CD4-positive, alpha-beta memory T cell (primary cell): ENCODE measurements at places on chromosomes 3 and 15.

GRCh38 chr3:161423911-161424522 is 52.7 kb upstream of the SPTSSB start:
- DNase-seq = peak; percentile 50

DNA sequence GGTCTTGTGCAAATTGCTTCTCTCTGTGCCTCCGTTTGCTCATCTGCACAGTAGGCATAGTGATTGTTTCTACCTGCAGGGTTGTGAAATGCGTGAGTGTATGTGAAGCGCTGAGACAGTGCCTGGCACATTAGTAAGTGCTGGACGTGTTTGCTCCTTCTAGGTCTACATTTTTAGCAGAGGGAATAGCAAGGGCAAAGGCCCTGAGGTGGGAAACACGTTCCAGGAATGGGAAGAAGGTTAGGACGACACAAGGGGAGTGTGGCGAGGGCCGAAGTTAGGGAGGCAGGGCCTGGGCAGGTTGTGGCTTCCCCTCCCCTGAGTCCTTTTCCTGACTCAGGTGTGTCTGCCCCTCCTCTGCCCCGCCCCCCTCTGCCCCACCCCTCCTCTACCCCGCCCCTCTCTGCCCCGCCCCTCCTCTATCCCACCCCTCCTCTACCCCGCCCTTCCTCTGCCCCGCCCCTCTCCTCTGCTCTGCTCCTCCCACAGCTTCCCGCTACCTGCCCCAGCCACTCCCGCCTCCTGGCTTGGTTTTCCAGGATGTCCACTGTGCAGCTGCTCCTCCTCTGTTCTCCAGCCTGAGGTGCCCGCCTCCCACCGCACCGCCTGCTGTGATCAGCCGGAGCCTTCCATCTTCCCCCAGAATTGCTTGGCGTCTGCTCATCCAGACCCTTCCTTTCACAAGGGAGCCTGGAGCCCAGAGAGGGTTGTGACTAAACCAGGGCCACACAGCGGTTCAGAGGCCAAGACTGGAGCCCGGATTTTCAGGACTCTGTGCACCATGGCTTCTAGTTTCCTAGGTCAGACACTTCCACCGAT is 31.1 kb upstream of the SMAD6 start:
- DNase-seq = no peak

- DNase-seq = no peak
Measured at GRCh38 chr3:60294181-60294580, 957.1 kb downstream of the FHIT start.

GRCh38 chr3:16515885-16516420 is 2.5 kb upstream of the RFTN1 start:
- DNase-seq = no peak

DNA sequence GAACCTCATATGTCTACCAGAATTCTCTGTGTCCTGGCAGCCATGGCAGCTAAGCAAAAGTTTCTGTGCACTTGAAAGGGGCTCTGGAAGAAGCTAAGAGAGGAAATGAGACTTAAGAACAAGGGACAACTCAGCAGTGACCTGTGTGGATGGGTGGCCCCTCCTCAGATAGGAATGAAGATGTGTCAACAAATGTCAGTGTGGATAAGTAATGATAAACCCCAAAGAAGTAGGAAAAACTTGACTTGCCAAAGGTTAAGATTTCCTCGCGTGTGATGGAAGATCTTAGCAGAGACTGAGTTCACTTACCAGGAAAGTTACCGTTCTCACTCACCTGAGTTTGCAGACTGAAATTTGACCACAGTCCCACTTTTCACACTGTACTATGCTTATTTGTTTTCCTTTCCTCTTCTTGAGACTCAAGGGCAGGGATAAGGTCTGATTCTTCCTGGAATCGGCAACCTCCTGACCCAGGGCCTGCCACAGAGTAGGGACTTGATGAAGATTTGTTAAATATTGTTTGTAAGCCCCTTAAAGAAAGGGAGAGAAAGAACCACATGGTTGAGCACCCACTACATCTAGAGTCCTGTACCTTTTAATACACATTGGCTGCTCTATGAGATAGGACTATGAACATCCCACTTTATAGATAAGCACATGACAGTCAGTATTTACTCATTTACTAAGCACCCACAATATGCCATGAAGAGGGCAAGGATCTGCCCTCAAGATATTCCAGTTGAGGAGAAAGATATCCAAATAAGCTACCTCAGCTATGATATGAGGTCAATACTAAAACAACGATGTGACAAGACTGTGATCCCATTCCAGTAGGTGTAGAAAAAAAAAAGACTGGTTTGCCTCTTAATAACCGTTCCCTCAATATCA is 7.3 kb upstream of the HRH1 start:
- no peak for DNase-seq

GRCh38 chr3:35408882-35409281 is 230.4 kb upstream of the ARPP21 start:
- DNase-seq = no peak

DNA sequence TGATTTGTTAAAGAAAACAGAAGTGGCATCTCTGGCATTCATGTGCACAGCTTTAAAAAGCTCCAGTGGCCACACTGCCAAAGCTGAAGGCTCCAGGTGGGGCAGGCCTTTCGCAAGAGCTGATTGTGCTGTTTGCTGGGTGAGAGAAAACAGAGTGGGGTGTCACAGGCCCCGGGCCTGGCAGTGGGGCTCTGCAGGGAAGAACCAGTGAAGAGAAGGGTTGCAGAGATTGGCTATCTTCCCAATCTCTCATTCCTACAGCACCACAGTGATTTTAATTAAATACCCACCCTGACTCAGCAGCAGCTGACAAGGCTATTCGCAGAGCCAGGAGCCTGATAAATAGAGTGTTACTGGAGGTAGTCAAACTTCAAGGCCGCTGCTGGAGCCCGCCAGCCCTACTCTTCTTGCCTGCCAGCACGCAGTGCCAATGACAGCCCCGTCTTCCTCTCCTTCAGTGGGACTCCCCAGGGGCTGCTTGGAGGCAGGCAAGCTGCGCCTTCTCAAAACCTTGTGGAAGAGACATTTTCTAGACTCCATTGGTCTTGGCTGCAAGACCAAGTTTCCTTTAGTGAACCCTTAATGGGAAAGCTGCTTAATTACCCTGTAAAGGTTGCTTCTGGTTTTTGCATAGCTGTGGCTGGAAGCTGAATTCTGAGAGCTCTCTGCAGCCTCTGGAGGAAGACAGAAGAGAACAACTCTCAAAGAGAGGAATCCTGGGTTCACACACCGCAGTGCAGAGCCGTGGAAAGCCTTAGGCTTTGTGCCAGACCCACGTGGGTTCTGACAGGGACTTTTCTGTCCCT is 225.8 kb upstream of the SLCO3A1 start:
- DNase-seq = no peak

DNA sequence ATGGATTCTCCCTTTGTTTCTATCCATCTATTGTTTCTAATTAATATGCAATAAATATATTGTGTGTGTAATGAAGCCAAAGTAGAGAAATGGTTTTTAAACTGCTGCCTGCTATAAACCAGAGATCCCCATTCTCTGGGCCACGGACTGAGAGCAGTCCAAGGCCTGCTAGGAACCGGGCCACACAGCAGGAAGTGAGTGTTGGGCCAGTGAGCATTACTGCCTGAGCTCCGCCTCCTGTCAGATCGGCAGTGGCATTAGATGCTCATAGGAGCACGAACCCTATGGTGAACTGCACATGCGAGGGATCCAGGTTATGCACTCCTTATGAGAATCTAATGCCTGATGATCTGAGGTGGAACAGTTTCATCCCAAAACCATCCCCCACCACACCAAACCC is 85.2 kb upstream of the POMGNT2 start:
- no peak for DNase-seq

DNA sequence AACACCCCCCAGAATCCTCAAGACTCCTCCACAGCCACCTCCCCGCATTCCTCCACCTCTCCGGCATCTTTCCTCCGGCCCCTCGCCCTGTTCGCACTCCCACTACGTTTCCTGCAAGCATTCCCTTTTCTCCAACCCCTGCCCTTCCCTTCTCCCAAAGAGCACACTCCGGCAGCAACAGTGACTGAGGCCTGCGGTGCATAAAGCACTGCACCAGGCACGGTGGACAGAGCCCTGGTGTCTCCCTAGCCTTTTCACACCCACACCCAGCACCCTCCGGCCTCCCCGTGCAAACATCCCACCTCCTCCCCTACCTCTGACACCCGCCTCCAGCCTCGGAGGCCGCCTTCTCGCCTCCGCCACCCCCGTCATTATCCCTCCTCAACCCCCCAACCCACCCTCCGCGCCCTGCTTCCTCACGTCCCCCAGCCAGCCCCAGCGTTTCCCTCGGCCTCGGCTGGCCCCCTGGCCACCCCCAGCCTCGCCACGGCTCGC is 577 bp downstream of the ZNF148 start:
- DNase-seq = no peak

GRCh38 chr3:73056014-73056844 is 5.2 kb upstream of the EBLN2 start:
- DNase-seq = peak; percentile 47

- DNase-seq = no peak
Measured at GRCh38 chr15:75030023-75030413, 6.6 kb downstream of the PPCDC start.

GRCh38 chr15:69565066-69565655 is 112.5 kb downstream of the RPLP1 start:
- no peak for DNase-seq

DNA sequence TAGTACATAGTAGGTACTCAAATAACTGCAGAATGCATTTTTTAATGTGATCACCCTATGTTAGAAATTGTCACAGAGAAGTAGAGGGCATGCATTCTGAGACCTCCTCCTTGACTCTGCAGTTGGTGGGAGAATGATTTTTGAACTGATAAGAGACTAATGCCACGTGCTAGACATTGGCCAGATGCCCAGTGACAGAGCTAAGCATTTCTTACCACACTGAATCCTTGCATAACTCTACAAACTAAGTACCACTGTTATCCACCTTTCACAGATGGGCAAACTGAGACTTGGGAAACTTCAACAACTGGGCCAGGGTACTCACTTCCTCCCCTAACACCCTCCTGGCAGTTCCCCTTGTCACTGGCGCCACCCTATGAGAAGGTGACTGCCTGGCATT is 33.5 kb upstream of the SPATA12 start:
- DNase-seq = no peak

DNA sequence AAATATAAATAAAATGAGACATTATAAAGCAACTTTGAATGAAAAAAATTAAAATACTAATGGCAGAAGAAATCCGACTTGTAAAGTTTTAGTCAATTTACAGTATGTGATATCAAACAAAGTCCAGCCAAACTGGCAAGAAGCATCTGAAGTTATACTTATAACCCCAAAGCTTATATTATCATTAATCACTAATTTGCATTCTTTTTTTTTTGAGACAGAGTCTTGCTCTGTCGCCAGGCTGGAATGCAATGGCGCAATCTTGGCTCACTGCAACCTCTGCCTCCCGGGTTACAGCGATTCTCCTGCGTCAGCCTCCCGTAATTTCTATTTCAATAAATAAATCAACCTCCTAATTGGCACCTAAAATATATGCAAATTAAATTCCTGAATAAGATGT is 80.1 kb downstream of the AQR start:
- no peak for DNase-seq

GRCh38 chr3:111762537-111762936 is 96.5 kb upstream of the PHLDB2 start:
- DNase-seq = no peak

- no peak for DNase-seq
Measured at GRCh38 chr3:149376718-149377407, 586 bp downstream of the TM4SF1 start.

DNA sequence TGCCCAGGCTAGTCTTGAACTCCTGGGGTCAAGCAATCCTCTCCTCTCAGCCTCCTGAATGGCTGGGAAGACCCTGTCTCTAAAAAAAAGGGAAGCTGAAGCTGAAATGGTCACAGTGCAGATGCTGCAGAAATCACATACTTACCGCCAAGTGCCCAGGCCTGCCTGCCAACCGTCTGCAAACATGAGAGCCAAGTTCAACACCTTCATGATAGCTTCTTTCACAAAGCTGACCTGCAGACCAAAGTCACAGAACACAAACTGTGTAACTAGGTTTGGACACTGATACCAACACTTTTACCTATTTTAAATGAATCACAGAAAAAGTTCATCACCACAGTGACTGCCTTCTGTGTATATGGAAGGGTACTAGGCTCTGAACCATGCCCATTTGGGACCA is 22.8 kb upstream of the CYFIP1 start:
- no peak for DNase-seq

GRCh38 chr15:69537901-69538300 is 85.3 kb downstream of the RPLP1 start:
- DNase-seq = no peak

- DNase-seq = no peak
Measured at GRCh38 chr3:149449799-149450198, 24.7 kb upstream of the TM4SF4 start.

GRCh38 chr3:26621176-26621575 is 1.4 kb upstream of the LRRC3B start:
- no peak for DNase-seq

DNA sequence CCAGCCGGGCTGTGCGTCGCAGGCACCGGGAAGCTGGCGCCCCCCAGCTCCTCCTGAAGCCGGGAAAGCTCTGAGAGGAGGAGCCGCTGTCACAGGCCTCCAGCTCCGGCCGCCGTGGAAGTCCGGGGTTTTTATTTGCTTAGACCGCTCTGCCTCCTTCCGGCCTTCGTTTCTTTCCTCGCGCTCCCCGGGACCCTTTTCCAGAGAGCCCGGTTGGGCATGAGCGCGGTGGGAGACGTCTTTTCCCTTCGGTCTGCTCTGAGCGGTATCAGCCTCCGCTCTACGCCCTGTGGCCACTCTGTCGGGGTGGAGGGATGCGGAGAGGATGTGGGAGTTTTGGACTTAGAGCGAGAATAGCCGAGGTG is 559 bp downstream of the SENP5 start:
- no peak for DNase-seq

GRCh38 chr3:32216172-32216783 is 22.2 kb upstream of the CMTM8 start:
- DNase-seq = no peak

GRCh38 chr15:68599560-68600071 is 20.8 kb downstream of the CORO2B start:
- DNase-seq = no peak

DNA sequence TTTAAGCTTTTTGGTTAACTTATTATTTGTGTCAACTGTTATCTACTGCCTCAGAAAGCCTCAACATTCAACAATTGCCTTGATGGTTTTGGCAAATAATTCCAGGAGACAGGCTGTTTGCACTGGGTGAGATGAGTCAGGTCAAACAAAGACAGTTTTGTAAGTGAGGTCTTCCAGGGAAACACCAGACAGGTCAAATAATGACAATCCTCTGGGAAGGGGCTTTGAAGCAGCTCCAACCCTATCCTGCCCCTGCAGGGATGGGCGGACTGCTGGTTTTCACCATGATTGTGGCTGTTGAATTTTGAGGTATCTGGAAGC is 79.4 kb upstream of the PRR23E start:
- DNase-seq = no peak

DNA sequence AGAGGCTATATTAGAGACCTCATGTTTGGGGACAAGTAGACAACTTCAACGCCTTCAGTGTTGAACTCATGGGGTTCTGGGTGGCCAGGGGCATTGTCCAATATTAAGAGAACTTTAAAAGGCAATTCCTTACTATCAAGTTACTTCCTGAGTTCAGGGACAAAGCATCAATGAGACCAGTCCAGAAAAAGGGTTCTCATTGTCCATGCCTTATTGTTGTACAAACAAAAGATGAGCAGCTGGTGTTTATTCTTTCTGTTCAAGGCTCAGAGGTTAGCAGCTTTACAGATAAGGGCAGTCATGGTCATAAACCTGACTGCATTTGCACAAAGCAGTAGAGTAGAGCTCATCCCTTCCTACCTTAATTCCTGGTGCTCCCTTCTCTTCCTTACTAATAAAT is 18.5 kb upstream of the PDHB start:
- DNase-seq = no peak
